CD4-positive, alpha-beta memory T cell (primary cell): ENCODE measurements at places on chromosomes 6 and 20.
A peak's percentile ranks its signal among the peaks of the same experiment; 100 is the strongest.

DNA sequence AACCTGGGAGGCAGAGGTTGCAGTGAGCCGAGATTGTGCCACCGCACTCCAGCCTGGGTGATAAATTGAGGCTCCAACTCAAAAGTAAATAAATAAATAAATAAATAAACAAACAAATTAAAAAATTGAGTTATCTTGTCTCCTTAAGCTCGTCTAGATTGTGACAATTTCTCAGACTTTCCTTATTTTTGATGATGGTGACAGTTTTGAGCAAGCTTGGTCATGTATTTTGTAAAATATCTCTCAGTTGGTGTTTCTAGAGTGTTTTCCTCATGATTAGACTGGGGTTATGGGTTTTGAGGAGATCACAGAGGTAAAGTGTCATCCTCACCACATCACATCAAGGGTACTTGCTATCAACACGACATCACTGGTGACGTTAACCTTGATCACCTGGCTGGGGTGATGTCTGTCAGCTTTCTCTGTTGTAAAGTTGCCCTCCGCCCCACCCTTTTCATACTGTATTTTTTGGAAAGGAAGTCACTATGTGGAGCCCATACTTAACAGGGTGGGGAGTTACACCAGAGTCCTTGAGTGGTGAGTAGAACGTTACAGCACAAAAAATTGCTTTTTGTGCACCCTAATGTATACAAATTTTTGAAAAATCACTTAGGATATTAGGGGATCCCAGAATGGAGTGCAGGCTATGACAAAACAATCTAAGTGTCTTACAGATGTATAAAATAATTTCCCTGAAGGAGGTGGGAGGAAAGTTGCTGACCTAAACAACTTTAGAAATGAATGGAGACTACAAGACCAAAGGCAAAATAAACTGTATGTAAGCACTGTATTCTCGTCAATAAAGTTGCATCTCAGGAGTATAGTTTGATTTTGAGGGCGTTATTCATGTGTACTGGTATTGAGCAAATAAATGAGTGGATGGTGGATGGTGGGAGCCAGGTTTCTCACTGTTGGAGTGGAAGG, 116.4 kb upstream of the SGK1 start:
- DNase-seq, result no peak

GRCh38 chr6:136859430-136859829, 37.0 kb downstream of the PEX7 start:
- no peak for DNase-seq

GRCh38 chr20:9440892-9441291, 73.5 kb upstream of the LAMP5 start:
- DNase-seq, result no peak

DNA sequence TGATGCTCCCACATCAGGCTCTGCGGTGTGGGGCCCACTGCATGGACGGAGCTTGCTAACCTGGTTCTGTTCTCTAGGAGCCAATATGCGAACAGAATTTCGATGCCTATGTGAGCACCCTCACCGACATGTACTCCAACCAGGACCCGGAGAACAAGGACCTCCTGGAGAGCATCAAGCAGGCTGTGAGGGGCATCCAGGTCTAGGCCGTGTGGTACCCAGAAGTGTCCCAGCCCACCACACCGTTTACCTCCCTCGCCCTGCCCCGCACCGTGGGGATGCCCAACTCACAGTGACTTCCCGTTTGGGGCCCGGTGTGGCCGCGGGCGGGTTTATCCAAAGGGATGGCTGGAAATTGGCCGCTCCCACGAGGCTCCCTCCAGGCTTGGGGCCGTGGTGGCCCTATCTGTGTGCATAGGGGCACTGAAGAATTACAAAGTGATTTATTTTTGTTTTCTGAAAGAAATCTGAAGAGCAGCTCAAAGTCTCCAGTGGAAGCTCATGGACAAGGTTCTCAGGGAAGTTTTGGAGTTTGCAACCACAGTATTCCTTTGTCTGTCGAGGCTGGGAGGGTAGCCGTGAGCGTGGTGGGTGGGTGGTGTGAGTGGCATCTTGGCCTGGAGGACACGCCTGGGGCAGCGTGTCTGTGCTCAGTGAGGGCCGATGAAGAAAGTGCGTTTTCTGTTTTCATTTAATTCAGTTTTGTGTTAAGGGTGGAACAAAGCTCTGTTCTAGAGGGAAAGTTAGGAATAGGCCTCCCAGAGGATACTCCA, 15.1 kb upstream of the PCMTD2 start:
- no peak for DNase-seq

DNA sequence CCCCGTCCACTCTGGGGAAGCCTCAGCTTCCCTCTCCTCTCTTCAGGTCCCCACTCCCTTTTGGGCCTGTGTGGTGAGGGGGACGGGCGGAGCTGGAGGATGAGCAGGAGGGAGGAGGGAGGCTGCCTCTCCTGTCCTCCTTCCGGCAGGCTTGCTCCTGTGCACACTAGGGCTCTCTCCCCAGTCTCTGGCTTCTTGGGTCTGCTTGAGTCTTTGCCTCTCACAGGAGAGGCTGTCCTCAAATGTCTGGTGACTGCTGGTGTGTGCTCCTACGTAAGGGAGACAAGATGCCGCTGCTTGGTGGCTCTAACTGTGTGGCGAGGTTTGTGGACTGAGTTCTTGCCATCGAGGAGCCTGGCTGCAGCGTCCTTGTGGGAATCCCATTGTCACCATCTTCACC, 8.8 kb upstream of the SMOC2 start:
- no peak for DNase-seq

DNA sequence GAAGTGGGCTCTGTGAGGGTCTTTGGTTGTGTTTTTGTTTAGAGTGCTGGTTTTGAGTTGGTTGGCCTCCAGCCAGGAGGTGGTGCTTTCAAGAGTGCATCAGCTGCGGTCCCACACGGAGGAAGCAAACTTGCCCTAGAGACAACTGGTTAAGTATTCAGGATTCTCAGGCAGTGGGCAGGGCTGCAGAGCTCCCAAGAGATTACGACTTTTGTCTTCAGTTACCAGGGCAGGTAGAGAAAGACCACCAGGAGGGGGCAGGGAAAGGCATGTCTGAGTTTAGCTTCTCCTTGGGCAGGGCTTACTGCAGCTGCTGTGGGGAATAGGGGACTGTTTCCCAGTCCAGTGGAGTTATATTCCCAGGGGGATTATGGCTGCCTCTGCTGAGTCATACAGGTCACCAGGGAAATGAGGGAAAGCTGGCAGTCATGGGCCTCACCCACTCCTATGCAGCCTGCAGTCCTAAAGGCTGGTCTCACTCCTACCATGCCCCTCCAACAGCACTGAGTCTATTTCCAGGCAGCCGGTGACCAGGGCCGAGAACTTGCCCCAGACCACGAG, 64.3 kb downstream of the TTI1 start:
- DNase-seq, result no peak

DNA sequence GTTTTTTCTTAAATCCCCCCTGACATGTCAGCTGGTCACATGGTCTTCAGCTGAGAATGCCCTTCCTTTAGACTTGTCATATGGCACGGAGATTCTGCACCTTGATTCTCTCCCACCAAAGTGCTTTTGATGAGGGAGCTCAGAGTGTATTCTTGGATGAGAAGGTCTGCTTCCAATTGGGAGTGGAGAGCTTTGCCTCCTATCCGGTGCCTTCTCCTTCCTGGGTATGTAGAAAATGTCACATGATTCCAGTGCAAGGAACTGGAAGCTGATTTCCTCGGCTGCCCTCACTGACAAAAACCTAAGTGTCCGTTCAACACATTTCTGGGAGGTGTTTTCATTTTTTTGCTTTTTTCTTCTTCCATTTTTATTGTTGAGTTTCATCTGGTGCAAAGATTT, 197.2 kb downstream of the TFAP2C start:
- no peak for DNase-seq

DNA sequence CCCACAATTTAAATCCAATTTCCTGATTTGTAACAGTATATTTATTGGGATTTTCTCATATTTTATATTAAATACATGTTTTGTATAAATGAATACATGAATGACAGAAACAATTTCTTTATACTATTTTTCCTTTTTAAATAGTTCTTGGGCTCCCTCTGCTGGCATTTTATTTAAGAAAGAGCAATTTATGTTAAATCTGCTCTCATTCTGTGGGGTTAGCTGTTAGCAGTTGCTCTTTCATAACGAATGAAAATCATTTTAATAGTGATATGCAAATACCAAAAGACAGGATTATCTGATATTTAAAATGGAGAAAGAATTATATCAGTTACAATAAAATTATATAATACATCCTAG, 118.3 kb downstream of the RALGAPA2 start:
- DNase-seq, result no peak

GRCh38 chr20:37362821-37363220, 16.9 kb downstream of the SRC start:
- DNase-seq, result no peak

- DNase-seq, result no peak
Measured at GRCh38 chr20:31607640-31608250, 2.7 kb downstream of the ID1 start.

GRCh38 chr6:43468748-43469681, 8.4 kb upstream of the TJAP1 start:
- DNase-seq, result no peak

GRCh38 chr6:51655517-51655916, 431.9 kb downstream of the PKHD1 start:
- no peak for DNase-seq

GRCh38 chr6:36469148-36469661, 26.4 kb downstream of the KCTD20 start:
- no peak for DNase-seq

DNA sequence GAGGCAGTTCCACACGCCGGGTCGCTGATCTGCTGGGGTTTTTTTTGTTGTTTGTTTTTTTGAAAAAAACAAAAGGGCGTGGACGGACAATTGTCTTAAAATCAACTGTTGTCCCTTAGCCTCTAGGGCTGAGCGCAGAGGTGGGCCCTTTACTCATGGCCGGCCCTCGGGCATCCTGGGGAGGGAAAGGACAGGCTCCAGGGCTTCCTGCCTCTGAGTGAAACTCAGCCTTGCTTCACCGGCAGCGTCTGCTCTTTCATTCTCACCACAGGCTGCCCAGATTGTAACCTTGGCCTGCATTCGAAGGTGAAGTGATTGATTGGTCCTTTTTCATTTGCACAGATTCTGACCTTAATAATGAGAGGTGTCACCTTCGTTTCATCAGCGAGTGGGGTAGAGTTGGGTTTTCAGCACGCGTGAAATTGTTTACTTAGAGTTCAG, 797 bp downstream of the SMIM13 start:
- DNase-seq, result no peak

GRCh38 chr6:29965873-29966601, 23.7 kb downstream of the HLA-A start:
- peak; percentile 71 for DNase-seq

GRCh38 chr6:122180132-122180531, 219.3 kb upstream of the HSF2 start:
- no peak for DNase-seq

- no peak for DNase-seq
Measured at GRCh38 chr6:45513213-45513618, 135.5 kb upstream of the SUPT3H start.

DNA sequence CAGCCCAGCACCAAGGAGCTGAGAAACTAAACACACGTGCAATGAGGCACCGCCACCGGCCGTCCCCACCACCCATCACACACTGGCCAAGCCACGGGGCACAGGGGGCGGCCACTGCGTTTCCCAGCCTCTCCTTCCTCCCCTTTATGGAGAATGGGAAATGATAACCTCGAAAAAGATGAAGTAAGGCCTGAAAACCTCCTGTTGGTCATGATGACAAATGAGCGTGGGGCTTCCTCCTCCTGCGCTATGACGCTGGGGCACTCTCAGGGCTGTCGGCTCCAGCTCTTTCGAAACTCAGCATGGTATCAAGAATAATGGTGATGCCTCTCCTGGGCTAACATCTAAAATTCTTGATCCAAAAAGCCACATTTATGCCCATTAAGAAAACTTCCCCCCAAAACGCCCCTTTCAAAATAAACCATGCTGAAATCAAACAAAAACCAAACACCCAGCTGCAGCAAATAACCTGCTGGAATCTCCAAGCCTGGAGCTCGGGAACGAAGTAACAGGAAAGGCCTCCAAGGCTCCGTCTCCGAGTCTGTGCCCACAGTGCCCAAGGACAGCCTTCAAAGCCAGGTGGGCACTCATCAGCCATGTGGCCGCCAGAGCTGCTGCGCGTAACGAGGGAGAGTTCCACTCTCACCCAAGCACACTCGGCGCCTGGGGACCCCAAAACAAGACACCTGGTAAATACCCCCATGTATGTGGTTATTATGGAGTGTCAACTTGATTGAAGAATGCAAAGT, 50.0 kb downstream of the TAF4 start:
- DNase-seq, result no peak

DNA sequence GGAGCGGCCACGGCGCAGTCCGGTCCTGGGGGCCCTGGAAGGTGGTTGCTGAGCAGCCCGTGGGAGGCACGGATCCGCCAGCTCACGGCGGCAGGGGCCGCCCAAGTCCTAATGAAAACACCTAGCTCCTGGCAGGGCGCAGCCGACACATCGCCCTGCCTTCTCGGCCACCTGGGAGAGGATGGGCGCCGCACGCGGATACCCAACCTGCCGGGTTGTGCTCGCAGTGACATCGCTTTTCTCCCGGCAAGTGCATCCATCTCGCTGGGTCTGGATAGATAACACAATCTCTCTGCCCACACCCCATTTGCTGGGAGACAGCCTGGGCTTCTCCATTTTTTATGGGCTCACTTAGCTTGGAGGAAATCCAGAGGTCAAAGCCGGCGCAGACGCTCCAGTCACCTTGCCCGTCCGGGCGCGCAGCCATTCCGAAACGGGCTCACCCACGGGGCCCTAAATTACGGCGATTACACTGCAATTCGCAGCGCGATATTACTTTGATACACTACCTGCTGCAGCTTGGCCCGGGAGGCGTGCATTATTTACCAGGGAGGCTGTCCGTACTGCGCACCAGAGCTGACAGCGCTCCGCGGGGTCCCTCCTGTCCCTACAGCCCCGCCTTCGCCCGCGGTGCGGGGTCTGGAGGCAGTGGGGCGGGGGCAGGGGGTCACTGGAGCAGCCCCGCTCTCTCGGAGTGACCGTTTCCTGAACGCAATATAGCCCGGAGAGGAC, 36.2 kb upstream of the CCDC167 start:
- no peak for DNase-seq

GRCh38 chr20:57909763-57910331, 200.0 kb upstream of the PMEPA1 start:
- DNase-seq, result no peak

- DNase-seq, result no peak
Measured at GRCh38 chr20:50655311-50655880, 35.9 kb downstream of the RIPOR3 start.
